GM18507 (cell line): ENCODE measurements at places on chromosomes 16 and 17.

DNA sequence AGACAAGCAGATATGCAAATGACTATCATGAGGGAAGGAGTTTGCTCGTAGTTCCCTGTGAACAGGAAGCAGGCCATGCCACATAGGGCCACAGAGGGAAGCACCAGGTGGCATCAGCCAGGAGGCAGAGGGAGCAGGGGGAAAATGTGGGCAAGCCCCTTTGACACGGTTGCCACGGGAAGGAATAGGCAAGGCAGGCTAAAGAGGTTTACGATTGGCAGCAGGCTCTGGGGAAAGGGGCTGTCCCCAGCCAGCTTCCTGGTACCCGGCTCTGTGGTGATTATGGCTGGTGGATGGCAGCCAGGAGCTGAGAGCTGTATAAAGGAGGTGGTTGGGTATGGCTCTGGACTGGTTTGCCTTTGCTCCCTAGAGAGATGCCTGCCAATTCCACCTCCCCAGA, 848 bp downstream of the CES3 start:
- DNase-seq = no peak

- DNase-seq = no peak
Measured at GRCh38 chr16:15652293-15653001, 2.4 kb downstream of the NDE1 start.

DNA sequence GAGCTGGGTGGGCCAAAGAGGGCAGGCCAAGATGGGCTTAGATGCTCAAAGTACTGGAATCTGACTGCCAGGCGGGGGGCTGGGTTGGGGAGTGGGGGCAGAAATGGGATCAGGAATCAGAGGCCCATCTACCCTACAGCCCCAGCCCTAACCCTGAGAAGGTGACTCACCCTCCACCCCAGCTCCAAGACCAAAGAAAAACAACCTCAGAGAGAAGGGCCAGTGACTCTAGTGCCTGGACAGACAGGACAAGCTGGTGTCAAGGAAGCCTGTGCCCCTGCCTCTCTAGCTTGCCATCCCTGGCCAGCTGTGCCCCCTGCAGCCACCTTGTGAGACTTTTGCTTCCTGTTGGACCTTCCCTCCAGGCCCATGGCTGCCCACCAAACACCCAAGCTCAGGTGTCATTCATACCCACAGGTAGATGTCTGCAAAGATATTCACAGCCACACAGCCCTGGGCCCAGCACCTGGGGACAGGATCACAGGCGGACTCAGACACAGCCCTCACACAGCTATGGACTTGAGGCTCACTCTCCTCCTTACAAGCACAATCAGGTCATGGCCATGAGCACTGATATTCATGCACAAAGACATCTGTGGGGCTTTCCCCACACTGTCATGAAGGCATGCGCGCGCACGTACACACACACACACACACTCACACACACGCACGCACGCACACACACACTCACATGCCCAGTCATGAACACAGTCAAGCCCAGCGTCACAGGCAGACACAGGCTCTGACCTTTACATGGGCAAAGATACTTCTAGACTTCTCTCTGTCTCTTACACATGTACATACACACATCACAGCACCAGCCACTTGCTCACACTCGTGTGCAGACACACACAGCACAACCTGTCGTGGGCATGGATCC, 2.8 kb downstream of the WNT3 start:
- no peak for DNase-seq

GRCh38 chr17:81831957-81832607, 1.0 kb downstream of the MCRIP1 start:
- no peak for DNase-seq

- DNase-seq = peak; percentile 81
Measured at GRCh38 chr17:43211480-43212402, at the start of gene TMEM106A. TMEM106A (plus strand) TSS chr17:43211875; CDS start chr17:43213042, 1,167 bp downstream.

DNA sequence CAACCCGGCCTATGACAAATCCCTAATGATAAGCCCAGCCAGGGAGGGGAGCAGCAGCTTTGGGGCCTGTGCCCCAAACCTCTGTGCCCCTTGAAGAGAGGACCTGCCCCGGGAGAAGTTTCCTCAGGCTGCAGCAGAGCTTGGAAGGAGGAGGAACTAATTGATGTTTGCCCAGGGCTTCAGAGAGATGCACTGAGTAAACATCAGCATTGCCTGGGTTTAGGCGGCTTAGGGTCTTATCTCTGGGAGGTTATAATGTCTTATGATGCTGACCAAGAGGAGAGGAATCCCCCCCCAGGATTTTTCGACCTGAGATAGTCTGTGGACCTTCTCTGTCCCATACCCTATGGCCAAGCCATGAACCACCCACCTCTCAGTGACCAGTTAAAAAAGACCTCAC, 148.7 kb upstream of the SDK2 start:
- no peak for DNase-seq

GRCh38 chr16:87953308-87954215, 2.3 kb downstream of the BANP start:
- no peak for DNase-seq

DNA sequence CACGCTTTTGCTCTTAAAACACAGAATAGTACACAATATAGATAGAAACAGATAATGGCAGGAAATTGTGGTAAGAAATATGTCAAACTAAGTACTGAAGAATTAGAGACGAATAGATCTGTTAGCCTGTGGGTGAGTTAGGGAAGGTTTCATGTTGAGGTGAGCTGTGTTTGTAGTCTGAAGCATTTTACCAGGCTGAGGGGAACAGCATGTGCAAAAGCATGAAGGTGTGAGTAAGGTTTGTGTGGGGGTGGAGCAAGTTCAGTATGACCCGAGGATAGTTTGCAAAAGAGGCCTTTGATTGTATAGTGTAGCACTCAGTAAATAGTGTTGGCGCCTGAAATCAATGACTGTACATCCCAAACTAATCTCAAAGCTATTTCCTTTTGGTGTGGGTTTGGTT, 13.8 kb downstream of the IGSF6 start:
- DNase-seq = no peak

GRCh38 chr16:82152641-82153112, 17.3 kb downstream of the MPHOSPH6 start:
- DNase-seq = no peak

- DNase-seq = no peak
Measured at GRCh38 chr16:68873635-68874471, 30.5 kb downstream of the TANGO6 start.

- no peak for DNase-seq
Measured at GRCh38 chr17:44353672-44354331, 8.7 kb downstream of the GRN start.

DNA sequence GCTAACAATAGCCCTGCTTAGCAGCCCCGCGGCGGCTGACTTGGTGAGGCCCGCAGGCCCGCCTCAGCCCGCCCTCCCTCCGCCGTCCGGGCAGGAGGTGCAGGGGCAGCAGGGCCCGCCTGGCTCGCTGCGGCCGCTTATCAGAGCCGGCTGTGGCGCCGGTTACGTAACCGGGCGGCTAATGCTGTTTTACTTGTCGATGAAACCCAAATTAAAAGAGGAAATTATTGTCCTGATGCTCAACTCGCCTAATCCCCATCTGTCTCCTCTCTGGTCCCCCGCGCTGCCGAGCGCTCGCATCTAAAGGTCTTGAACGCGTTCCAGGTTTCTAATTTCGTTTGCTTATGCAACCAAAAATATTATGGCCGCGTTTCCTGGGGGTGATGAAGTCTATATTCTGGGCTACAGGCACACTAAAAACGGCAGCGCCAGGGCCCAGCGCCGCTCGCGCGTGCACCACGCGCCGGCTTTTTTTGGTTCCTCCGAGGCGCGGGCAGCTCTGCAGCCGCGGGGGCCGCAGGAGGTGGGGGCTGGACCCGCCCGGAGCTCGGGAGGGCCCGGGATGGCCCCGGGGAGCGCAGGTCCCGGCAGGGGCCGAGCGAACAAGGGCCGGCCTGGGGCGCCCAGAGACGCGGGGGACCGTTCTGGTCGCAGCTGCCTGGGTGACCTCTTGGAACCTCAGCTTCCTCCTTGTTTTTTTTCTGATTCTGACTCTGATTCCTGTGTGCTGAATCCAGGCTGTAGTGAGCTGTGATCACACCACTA, 65.2 kb upstream of the TOB1 start:
- no peak for DNase-seq

DNA sequence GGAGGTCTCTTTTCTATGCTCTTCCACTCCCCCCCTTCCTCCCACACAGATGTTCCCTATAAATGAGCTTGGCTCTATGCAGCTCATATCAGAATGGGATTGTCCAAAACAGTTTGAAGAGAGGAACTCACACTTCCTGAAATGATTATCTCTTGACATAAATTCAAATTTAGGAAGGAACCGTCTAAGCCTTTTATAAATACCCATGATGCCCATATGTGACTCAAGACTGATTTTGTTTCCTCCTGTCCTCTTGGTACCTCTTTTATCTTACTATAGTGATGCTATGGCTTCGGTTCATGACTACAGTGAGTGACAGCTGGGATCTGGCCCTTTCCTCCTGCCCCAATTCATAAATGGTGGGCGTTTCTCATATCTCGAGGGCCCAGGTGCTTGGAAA, 16.6 kb upstream of the TERF2 start:
- DNase-seq = no peak

DNA sequence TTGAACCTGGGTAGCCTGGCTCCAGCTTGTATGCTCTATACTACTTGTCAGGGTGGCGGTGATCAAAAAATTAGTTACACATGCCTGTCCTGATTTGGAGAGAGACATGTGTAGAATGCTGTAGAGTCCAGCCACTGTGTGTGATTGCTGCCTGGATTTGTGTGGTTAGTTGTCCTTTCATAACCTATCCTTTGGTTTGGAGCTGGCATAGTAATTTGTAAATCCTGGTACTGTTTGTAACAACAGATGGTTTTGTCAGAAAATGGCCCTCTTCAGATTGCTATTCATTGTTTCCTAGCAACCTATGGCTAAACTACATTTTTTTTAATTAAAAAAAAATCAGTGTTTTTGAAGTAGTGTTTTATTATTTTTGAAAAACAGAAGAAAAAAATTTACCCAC, 30.5 kb downstream of the ETV4 start:
- DNase-seq = no peak

GRCh38 chr16:63442246-63442645, 1406.0 kb upstream of the CDH8 start:
- no peak for DNase-seq

- no peak for DNase-seq
Measured at GRCh38 chr16:22941970-22942501, 128.1 kb downstream of the HS3ST2 start.

GRCh38 chr17:9054126-9054975, 33.0 kb downstream of the NTN1 start:
- no peak for DNase-seq

DNA sequence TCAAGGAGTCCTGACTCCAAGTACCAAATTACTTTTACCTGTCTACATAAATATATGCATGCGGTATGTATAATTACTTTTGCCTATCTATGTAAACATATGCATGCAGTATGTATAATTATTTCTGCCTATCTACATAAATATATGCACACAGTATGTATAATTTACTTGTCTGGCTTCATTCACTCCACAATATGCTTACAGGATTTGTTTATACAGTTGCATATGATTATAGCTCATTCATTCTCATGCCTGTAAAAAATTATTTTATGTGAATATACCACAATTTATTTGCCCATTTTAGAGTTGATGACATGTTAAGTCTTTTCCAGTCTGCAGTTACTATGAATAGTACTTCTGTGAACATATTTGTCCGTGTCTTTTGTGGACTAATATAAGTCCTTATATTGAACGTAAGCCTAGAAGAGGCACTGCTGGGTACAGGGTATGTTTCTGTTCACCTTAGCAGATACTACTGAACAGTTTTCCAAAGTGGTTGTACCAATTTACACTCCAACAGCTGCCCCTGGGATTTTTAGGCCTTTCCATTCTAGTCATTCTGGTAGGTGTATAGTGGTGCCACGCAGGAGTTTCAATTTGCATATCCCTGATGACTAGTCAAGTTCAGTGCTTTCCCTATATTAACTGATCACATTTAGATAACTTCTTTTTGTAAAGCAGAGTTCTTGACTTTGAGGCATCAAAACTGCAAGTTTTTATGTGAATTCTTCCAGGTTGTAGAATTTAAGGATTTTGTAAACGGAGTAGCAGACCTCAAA, 47.0 kb downstream of the MARVELD3 start:
- DNase-seq = no peak

DNA sequence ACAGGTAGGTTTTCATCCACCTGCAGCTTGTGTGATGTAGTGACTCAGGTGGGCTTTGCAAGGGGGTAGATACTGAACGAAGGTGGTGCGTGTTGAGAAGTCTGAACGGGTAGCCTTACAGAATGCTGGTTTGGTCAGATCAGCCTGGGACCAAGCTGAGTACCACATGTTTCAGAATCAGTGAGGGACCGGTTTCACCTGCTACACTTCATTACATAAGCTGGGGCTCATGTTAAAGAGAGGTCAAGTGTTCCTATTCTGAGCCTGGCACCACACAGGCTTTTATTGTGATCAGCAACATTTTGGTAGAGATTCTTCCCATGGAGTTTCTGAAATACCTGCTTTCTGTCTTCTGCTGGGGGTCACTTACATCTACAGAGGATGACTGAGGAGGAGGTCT, 207.4 kb upstream of the EEF2KMT start:
- no peak for DNase-seq

- peak; percentile 87 for DNase-seq
Measured at GRCh38 chr17:49210158-49211029, at the start of the genes ABI3 and GNGT2. ABI3 (plus strand) TSS chr17:49210707; CDS start chr17:49210725, 18 bp downstream. GNGT2 (minus strand) TSS chr17:49210574; CDS start chr17:49207422, 3,152 bp downstream.
